ENCODE measurements at places on chromosomes 11 and 22. TPM values are rescaled to one million over a fixed set of nuclear protein-coding genes. Genes with fewer than 3 reads are reported as not detected.
A peak's percentile ranks its signal among the peaks of the same experiment; 100 is the strongest.

- DNase-seq, result peak; percentile 85
Observed at GRCh38 chr22:37804881-37805809, 2.6 kb upstream of the GCAT start.

- DNase-seq, result peak; percentile 45
Observed at GRCh38 chr11:120399307-120399706, 63.1 kb downstream of the ARHGEF12 start.

- no peak for DNase-seq
Observed at GRCh38 chr22:29334148-29334547, 18.7 kb upstream of the RASL10A start.

Gene MS4A2
- not detected for total RNA-seq

GRCh38 chr11:2468363-2469235, 23.8 kb downstream of the KCNQ1 start:
- DNase-seq, result no peak

- no peak for DNase-seq
Observed at GRCh38 chr11:131522851-131523250, 152.4 kb downstream of the NTM start.

Gene SLC22A12
- total RNA-seq, result not detected

DNA sequence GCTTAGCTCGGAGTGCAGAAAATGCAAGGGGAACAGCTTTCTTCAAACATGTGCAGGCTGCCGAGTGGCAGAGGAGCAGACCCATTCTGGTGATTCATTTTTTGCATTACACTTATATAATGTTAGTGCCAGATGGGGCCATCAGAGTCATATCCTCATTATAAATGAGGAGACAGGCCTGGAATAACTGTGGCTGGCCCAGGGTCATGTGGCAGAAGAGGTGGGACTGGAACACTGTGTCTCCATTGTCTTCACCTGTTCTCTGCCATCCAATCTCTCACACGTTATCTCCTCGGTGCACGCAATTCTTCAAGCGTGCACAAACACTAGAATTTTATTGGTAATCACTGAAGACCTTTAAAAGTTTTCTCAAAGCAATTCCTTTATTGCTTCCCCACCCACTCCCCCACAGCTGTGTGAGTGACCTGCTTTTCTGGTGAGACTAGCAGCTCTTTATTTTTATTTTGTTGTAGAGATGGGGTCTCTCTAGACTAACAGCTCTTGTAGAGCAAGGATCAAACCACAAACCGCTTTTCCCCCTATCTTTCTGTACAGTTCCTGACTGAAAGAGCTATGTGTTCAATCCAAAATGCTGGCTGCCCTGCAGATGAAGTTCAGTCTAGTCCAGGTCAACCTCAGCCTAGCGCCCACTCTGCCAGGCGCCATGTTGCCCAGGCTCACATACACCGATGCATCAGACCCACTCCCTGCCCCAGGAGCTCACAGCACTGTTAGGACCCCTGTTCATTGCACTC, 75.3 kb downstream of the ST3GAL4 start:
- DNase-seq, result peak; percentile 10

Gene CREB3L1
- 0.20 TPM for total RNA-seq

DNA sequence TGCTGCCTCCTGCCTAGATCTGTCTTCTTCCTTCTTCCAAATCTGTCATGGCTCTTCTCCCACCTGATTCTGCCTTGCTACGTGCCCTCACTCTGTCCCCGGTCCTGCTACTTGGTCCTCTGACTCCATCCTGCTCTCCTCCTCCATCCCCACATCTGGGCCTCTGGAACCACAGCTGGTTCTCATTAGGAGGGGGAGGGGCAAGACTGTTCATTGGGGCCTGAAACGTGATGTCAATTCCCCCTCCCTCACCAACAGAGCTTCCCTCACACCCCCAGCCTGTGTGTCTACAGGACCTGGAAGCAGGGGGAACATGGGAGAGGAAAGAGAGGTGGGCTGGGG, 9.1 kb downstream of the DCHS1 start:
- peak; percentile 25 for DNase-seq

DNA sequence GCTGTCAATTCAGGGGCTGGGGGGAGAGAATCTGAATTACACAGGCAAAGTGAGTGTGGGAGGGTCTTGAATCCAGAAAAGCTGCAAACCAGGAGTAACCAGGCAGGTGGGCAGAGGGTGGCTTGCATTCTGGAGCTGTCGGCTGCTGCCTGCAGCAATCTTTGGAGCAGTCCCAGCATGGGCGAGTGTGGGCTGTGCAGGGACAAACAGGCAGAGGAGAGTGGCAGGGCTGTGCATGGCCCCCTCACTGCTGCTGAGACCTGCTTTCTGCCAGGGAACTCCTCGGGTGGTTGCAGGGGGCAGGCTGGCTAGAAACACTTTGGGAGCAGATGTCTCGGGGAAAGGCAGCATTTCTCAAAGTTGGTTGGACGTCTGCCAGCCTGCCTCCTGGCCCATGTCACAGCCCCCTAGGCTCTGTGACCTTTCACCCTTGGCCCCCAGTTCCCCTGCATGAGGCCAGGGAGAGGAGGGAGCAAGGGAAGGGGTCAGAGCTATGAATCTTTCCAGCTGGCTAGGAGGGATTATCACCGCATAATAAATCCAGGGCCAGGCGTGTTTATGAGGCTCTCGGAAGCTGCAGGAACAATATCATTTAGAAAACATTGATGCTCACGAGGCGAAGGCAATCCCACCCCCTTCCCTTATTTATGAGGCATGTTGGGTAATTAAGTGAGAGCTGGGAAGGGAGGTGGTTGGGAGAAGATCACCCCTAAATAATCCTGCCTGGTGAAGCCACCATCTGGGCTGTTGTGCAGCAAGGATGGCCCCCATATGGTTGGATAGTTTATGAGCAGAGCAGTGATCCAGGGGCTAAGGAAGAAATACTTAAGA, 212.3 kb upstream of the NCAM1 start:
- no peak for DNase-seq

DNA sequence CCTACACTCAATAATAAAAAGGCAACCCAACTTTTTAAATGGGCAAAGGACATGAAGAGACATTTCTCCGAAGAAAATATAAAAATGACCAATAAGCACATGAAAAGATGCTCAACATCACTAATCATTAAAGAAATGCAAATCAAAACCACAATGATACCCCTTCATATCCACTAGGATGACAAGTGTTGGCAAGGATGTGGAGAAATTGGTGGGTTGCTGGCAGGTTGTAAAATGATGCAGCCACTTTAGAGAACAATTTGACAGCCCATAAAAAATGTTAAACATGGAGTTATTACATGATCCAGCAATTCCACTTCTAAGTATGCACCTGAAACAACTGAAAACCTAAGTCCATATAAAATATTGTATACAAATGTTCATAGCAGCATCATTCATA, 73.2 kb upstream of the LMO2 start:
- no peak for DNase-seq

Data from lung microvascular endothelial cell (primary cell).